Activated naive CD4-positive, alpha-beta T cell (primary cell): ENCODE measurements at places on chromosomes 5 and 9.

DNA sequence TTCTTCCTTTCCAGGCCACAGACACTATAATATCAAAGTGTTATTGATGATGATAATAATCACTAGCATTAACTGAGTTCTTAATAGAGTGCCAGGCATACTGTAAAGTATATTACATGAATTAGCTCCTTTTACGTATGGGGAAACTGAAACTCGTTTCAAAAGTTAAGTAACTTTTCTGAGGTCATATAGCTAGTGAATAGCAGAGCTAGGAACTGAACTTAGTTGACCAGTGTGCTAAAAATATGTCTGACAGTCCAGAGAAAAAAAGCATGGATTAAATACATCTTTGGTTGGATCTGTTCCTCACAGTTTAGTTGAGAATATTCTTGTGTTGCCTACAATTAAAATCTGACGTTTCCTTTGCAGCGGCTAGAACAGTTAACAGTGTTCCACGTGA, 18.4 kb upstream of the CATSPER3 start:
- DNase-seq = no peak

DNA sequence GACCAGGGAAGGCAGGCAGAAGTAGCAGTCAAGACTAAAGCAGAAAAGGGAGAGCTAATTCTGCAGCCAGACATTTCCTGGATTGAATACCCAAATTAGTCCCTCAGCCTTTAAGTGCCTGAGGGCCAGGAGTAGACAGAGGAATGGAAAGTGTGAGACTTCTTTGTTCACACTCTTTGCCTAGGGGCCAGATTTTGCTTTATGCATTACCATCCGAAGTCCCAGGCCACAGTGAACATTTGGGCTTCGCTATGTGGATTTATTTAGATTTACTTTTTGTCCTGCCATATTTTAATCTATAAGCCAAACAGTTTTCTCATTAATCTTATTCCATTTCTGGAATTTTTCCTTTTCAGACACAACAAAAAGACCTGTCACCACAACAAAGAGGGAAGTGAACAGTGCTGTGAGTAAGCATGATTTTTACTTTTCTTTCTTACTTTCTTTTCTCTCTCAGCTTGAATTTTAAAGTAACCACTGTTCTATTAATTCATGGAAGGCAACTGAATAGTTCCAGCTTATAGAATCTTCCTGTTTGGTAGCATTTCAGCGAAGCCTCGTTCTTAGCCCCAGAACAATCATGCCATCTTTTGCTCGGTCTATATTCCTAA, 52.6 kb downstream of the PDCD1LG2 start:
- no peak for DNase-seq

DNA sequence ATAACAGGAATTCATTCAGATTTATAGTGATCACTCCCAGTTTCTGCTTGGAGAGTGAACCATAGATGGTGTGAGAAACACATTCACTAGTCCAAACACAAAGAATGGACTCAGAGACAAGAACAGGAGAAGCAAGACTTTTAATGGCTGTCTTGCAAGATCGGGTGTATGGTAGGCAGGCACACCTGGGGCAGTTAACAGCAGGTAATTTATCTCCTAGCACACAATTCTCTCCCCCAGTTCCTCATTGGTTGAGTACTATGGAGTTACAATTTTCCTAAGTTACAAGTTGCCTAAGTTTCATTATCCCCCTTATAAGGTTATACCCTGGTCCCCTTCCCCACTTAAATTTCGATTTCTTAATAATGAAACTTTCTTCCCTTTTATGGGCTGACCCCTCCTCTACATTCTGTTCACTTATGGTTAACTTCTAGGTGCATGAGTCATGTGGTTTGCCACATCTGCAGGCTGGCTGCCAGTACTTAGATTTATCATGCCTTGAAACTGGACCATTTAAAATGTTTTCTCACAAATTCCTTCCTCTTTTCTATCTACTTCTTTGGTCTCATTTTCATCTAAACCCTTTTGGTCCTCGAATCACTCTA, 623.3 kb downstream of the HINT1 start:
- no peak for DNase-seq

DNA sequence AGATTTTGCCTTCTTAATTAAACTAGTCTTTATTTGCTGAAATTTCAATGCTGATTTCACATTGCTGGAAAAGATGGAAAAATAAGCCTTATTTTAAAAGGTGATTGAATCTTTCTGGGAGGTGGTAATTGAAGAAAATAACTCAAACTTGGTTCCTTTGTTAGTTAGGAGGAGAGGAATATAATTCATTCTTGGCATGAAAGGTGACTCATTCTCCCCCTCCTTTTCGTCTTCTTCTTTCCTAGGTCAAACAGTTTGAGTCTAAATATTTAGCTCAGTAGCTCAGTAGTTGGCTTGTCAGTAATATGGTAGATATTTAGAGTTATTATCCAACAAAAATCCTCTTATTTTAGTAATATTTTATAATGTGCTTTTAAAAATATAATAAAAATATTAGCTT, 353.9 kb upstream of the MEF2C start:
- no peak for DNase-seq

GRCh38 chr5:134821841-134822240, 23.9 kb upstream of the C5orf24 start:
- no peak for DNase-seq

- no peak for DNase-seq
These were observed 159.0 kb downstream of the TLE1 start for GRCh38 chr9:81530310-81530810.

GRCh38 chr5:42583322-42583721, 160.1 kb downstream of the GHR start:
- no peak for DNase-seq

DNA sequence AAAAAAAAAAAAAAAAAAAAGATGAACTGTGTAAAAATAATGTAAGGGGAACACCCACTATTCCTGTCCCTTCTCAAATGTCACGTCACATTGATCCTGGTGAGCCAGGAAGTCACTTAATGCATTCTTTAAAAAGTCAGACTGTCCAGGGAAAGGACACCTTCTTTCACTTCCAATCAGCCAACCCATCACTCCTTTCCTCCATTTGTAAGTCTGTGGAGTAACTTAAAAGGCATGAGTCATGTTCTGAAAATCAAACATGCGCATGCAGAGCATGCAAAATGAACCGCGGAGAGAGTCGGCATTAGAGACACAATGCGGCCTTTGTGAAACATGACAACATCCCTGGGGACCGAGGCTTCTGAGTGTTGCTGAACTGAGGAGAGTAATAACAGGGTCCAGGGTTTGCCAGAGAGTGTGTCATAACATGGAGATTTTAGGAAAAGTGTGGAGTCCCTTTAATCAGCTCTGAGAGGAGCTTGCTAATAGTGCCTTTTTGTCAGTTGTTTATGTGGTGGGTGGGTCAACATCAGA, 77.6 kb upstream of the SEMA6A start:
- no peak for DNase-seq

GRCh38 chr9:86241216-86241615, 18.2 kb downstream of the C9orf153 start:
- no peak for DNase-seq

- DNase-seq = no peak
These were observed 3.9 kb downstream of the ALAD start for GRCh38 chr9:113397203-113397631.

GRCh38 chr9:106432631-106433030, 430.3 kb upstream of the ZNF462 start:
- no peak for DNase-seq

DNA sequence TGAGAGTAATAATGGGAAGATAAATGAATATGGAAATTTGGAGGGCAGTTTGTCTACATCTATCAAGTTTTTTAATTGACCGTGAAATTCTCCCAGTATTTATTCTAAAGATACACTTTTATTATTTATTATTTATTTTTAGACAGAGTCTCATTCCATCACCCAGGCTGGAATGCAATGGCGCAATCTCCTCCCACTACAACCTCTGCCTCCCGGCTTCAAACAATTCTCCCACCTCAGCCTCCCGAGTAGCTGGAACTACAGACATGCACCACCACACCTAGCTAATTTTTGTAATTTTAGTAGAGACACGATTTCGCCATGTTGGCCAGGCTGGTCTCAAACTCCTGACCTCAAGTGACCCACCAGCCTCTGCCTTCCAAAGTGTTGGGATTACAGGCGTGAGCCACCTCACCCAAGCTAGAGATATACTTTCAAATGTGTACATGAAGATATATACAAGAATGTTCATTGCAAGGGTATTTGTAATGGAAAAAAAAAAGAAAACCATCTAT, 97.7 kb upstream of the SLC12A2 start:
- no peak for DNase-seq

GRCh38 chr9:135146766-135147473, 59.5 kb downstream of the OLFM1 start:
- no peak for DNase-seq

DNA sequence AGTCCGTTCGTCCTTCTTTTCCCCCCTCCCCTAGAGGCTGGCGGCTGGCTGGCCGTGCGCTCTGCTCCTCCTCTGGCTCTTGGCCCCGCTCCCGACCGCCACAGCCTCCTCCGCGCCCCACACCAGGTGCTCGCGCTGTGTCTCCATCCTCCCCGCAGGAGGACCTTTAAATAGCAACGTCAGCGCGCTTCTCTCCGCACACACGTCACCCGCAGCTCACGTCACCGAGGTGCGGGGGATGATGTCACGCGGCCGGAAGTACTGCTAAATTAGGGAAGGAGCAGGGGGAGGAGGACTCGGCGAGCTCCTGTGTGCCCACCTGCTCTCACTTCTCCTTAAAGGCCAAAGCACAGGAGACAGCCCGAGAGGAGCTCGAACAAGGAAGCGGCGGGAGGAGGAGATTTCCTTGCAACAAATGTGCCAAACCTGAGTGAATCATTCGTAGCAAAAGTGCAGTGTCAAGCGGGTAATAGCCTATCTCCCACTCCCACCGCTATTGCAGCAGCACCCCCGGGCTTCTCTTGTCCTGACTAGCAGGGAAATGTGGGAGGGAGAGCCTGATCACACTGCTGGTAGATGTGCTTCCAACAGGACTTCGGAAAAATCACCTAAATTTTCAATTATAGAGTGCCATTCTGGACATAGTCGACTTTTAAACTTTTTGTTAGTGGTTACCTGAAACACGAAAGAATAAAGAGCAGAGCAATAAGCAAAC, 614 bp upstream of the HOMER1 start:
- DNase-seq = peak; percentile 79

DNA sequence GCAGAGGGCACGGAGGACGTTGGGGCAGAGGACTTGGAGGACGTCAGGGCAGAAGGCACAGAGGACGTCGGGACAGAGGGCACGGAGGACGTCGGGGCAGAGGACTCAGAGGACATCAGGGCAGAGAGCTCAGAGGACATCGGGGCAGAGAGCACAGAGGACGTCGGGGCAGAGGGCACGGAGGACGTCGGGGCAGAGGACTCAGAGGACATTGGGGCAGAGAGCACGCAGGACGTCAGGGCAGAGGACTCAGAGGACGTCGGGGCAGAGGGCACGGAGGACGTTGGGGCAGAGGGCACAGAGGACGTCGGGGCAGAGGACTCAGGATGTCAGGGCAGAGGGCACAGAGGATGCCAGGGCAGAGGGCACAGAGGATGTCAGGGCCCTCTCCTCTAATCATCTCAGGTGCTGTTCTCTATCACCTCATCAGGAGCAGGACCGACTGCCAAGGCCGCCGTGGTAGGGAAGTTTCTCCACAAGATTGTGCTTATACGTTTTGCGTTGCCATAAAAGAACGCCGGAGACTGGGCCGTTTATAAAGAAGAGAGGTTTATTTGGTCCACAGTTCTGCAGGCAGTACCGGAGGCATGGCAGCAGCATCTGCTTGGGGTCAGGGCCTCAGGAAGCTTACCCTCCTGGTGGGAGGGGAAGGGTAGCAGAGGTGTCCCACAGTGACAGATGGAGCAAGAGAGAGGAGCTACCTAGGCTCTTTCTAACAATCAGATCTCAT, 29.4 kb upstream of the ADAMTS2 start:
- DNase-seq = no peak

- no peak for DNase-seq
These were observed 64.1 kb upstream of the SPOCK1 start for GRCh38 chr5:137563301-137563645.

DNA sequence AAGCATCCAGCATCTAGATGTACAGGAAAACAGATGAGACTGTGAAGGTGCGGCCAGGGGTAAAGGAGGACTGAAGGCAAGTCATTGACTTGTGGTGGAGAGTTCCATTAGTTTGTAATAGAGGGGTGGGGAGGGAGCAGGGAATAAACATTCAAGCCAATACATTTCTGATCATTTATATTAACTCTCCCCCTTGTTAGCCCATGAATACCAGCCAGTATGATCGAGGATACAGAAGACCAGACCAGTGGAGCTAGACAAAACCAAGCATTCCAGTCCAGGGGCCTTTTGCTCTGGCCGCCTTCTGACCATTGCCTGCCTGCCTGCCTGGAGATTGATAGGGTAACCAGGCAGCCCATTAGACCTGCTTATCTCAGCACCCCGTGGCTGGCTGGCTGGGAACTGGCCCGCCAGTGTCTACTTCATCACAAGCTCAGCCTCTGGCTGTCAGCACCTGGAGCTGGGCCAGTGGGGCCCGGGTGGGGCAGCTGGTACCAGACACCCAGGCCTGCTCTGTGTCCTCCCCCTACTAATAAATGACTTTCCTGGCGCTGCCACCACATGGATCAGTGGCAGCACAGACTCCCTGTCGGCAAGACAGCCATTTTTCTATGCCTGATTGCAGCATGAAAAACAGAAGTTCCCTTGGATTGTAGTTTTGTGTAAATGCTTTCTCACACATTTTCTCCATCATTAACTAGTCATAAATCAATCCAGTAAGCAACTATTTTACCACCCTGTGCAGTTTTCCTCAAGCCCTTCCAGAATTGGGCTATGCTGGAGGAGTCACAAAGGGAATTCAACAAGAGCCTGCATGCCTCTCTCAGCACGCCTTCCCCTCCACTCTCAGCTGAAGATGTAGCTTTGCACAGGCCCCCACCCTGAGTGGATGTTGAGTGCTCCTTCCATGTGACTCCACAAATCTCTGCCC, 181.3 kb downstream of the SNCAIP start:
- DNase-seq = no peak

- DNase-seq = no peak
These were observed 187.8 kb downstream of the NXNL2 start for GRCh38 chr9:88722753-88723152.

DNA sequence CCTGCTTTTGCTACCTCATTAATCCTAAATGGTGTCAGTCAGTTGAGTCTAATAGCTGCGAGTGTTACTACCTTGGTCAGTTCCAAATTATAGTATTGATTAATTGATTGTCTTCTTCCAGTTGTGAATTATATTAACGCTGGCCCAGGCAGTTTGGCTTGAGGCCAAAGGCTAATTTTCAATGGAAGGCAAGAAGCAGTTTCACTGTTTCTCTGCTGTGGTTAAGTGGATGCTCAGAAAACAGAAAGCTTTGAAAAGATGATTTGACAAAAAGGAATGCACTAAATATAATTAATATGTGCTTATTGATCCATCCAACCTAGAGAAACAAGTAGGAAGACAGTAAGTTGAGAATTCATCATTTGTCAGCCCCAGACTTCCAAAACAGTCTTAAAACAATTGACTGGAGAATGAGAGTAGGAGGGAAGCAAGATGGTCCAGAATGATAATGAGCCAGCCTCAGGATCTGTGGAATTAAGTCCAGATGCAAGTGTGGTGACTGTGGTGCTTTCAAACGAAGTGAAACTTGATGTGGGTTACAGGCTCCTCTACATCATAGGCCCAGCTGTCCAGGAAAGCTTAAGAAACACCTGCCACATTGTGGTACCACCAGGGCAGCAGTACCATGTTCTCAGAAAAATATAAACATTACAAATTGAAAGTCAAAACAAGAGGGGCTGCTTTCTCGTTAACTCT, 1371.0 kb upstream of the DMAC1 start:
- DNase-seq = no peak

- DNase-seq = no peak
These were observed 22.0 kb upstream of the TGFBI start for GRCh38 chr5:136006761-136007251.
